Breast epithelium (tissue), 4 donors: ENCODE measurements at places on chromosomes 3 and 15. TPM values are rescaled to one million over a fixed set of nuclear protein-coding genes. Genes with fewer than 3 reads are reported as not detected.

Gene CCDC39
- total RNA-seq: 0.33 TPM

Gene GPR149
- not detected for total RNA-seq

Gene PLA2G4D
- not detected for total RNA-seq

Gene PYGO1
- 5.9 TPM for total RNA-seq

Gene GPR15
- 1.6 TPM for total RNA-seq

Gene SUCNR1
- total RNA-seq: 0.33 TPM

Gene COL6A5
- total RNA-seq: not detected

Gene GLDN
- 67.2 TPM for total RNA-seq

Gene SPSB4
- 1.3 TPM for total RNA-seq

Gene CD200
- 17.0 TPM for total RNA-seq

Gene TMEM212
- total RNA-seq: 1.3 TPM

Gene FAM107A
- total RNA-seq: 64.5 TPM

Gene KIF15
- 0.66 TPM for total RNA-seq

- H3K4me1 ChIP-seq: no peaks in the 10 kb centered on the region
- H3K4me3 ChIP-seq: no peak overlapping the region
- H3K27ac ChIP-seq: no peak overlapping the region
- DNase-seq: no peak
- H3K36me3 ChIP-seq: no peaks in the 10 kb centered on the region
Observed at GRCh38 chr15:100073982-100074381, 267.8 kb downstream of the ADAMTS17 start.

DNA sequence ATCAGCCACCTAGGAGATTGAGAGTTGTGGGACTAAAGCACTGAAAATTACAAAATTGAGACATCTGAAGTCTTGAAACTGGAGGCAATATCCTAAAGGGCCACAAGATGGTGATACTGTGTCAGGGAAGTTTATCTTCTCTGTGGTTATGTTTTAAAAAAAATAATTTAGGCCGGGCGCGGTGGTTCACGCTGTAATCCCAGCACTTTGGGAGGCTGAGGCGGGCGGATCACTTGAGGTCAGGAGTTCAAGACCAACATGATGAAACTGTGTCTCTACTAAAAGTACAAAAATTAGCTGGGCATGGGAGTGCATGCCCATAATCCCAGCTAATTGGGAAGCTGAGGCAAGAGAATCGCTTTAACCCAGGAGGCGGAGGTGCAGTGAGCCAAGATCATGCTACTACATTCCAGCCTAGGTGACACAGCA, 17.9 kb upstream of the NIT2 start:
- H3K36me3 ChIP-seq: no peaks in the 10 kb centered on the region
- H3K4me1 ChIP-seq: no peaks in the 10 kb centered on the region
- no peak overlapping the region for H3K27ac ChIP-seq
- DNase-seq: no peak

DNA sequence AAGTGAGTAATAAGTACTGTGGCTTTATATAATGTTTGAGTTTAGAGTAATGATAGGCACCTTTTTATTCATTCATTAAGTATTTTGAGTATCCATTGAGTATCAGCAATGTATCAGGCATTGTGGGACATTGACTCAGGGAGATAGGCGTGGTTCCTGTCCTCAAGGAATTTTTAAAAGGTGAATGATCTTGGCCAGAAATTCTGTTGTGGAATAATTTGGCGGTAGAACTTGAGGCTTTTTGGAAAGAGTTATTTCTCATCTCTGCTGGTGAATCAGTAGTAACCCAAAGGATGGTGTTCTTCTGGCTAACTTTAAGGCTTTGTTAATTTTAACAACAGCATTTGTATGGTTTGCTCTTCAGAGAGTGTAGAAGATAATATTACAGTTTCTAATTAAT, 2.0 kb downstream of the RAB7A start:
- H3K4me3 ChIP-seq: peak overlapping the region; percentile 99
- no peaks in the 10 kb centered on the region for H3K27me3 ChIP-seq
- H3K36me3 ChIP-seq: no peaks in the 10 kb centered on the region

DNA sequence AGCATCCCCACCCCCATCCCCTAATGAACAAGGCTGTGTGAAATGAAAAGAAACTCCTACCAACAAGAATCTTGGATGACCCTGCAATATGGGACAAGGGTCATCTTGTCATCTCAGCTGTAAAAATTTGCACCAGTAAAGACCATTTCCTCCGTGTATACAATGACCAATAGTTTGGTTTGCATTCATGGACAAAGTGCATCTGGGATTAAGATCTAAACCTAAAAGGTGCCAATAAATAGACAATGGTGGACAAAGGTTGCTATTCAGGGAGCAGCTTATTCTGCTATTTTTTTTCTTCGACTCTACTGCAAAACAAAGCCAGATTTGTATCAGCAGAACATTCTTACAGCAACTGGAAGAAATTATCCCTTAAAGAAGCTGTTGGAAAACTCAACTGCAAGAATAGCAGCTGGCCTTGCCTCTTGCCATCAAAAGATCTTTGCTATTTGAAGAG, 8.0 kb downstream of the MGLL start:
- H3K4me1 ChIP-seq: peaks cover 9% of the 10 kb centered on the region
- no peak for DNase-seq
- peak overlapping the region; percentile 9 for H3K4me3 ChIP-seq
- H3K27me3 ChIP-seq: no peaks in the 10 kb centered on the region

DNA sequence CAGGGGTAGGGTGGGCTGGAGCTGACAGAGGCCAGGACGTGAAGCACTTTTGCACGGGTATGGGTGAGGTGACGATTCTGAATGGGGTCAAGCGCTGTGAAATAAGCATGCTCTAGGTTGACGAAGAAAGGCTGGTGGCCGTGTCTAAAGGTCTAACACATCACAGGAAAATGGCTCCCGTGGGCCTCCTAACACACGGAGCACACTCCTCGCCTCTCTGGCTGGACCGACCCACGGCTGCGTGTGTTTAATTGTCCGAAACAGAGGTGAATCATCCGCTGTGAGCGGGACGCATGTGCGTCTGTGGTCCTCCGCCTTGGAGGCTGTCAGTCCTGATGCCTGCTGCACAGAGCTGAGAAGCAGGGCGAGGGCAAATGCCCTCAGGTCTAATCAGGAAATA, 130.6 kb downstream of the NSMCE3 start:
- no peak overlapping the region for H3K4me3 ChIP-seq
- H3K27me3 ChIP-seq: no peaks in the 10 kb centered on the region
- H3K27ac ChIP-seq: no peak overlapping the region

GRCh38 chr3:82494977-82495489, 733.6 kb upstream of the GBE1 start:
- no peak for DNase-seq
- no peaks in the 10 kb centered on the region for H3K4me1 ChIP-seq
- no peak overlapping the region for H3K27ac ChIP-seq

DNA sequence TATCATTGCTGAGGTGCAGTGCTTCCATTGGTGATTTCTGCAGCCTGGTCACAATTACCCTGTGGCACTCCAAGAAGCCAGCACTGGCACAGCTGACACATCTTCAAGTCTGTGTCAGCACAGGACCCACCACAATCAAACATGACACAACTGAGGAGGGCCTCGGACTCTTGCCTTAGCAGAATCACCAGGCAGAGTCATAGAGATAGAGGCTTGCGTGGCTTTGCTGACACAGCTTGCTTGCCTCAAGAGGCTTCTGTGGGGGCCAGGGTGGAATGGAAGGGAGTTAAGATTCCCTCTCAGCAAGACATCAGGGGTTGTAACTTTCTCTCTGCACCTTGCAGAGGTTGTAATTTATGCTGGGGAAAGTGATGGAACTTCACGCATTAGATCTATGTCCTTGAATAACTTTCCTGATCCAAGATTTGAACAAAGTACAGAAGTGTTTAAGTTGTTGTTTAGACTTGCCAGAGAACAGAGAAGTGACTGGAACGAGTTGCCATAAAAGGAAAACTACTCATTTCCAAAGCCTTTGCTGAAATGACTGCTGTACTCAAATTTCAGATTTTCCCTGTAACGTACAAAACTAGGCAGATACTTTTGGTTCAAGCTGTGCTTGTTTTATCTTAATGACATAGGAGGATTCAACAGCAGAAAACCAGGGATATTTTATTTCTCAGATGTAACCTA, 170.7 kb downstream of the DIPK2A start:
- no peak for DNase-seq
- no peak overlapping the region for H3K27ac ChIP-seq
- H3K4me1 ChIP-seq: no peaks in the 10 kb centered on the region
- peak overlapping the region; percentile 4 for H3K4me3 ChIP-seq
- no peaks in the 10 kb centered on the region for H3K36me3 ChIP-seq

DNA sequence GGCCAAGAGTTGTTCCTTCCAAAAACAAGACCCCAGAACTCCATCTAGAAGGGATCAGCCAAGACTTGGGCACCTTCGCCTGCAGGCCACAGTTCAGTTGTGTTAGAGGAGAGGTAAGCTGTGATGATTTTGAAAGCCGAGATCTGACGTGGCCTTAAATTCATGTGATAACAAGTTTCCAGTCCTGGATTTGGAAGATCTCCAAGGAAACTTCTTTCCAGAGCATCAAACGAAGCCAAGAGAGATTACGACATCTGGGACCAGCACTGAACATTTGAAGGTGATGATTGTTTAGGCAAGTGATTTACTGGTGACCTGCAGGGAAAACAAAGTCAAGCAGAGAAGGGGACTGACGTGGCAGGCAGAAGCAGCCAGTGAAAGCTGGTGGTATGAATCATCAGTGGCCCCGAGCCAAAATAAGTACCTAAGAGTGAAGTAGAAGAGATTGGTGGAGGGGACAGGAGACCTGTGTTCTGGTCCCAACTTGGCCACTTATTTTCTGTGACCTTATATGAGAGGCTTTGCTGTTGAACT, 339.0 kb upstream of the PROK2 start:
- no peaks in the 10 kb centered on the region for H3K27me3 ChIP-seq
- no peaks in the 10 kb centered on the region for H3K4me1 ChIP-seq
- no peaks in the 10 kb centered on the region for H3K36me3 ChIP-seq
- peak overlapping the region; percentile 48 for H3K27ac ChIP-seq
- H3K4me3 ChIP-seq: no peak overlapping the region

DNA sequence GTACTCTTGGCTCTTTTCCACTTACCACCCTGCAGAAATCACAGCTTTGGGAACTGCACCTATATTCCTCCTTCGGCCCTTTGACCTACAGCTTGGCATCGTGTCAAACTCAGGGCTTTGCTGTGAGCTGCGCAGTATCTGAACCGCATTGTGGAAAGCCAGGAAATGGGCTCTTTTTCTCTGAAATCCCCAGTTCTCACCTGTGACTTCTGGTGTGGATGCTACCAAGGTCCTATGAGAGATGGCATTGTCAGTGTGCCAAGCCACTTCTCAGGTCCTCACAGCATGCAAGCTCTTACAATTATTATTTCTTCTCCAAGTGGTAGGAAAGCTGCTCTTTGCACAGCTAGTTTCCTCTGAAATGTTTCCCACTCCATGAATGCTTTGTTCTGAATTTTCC, 450.6 kb upstream of the TBL1XR1 start:
- H3K27me3 ChIP-seq: no peaks in the 10 kb centered on the region
- DNase-seq: no peak
- H3K4me3 ChIP-seq: no peak overlapping the region

GRCh38 chr3:78985981-78986380, 781.8 kb downstream of the ROBO1 start:
- H3K4me1 ChIP-seq: no peaks in the 10 kb centered on the region
- H3K4me3 ChIP-seq: no peak overlapping the region
- no peaks in the 10 kb centered on the region for H3K36me3 ChIP-seq
- DNase-seq: no peak

GRCh38 chr15:70324001-70324974, 226.6 kb upstream of the TLE3 start:
- H3K4me1 ChIP-seq: peaks cover 16% of the 10 kb centered on the region
- H3K4me3 ChIP-seq: no peak overlapping the region
- peak overlapping the region; percentile 78 for H3K27ac ChIP-seq
- DNase-seq: peak; percentile 82
- H3K27me3 ChIP-seq: no peaks in the 10 kb centered on the region
- H3K36me3 ChIP-seq: no peaks in the 10 kb centered on the region
